ENCODE measurements at places on chromosomes 7 and 10. TPM values are rescaled to one million over a fixed set of nuclear protein-coding genes. Genes with fewer than 3 reads are reported as not detected.

Gene TBC1D12
- 0.25 TPM for total RNA-seq

DNA sequence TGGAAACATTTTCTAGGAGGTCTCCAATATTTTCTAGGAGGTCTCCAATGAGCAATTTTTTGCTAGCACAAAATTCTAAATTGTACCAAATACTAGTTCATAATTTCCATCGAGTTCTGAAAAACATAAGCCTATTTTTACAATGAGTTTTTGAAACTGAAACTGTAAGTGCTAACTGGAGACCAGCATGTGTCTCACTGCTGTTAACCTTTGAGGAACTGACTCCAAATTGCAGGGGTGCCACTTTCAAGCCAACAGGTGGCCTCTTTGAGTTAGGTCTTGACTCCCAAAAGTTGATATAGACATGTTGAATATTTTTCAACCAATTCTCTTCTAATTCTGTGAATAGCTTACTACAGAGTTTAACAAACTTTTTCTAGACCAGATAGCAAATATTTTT is 58.8 kb downstream of the CAV1 start:
- peak; percentile 51 for DNase-seq

GRCh38 chr10:99045671-99046070 is 190.0 kb downstream of the HPSE2 start:
- no peak for DNase-seq

Gene MINDY4
- total RNA-seq: 1.2 TPM

DNA sequence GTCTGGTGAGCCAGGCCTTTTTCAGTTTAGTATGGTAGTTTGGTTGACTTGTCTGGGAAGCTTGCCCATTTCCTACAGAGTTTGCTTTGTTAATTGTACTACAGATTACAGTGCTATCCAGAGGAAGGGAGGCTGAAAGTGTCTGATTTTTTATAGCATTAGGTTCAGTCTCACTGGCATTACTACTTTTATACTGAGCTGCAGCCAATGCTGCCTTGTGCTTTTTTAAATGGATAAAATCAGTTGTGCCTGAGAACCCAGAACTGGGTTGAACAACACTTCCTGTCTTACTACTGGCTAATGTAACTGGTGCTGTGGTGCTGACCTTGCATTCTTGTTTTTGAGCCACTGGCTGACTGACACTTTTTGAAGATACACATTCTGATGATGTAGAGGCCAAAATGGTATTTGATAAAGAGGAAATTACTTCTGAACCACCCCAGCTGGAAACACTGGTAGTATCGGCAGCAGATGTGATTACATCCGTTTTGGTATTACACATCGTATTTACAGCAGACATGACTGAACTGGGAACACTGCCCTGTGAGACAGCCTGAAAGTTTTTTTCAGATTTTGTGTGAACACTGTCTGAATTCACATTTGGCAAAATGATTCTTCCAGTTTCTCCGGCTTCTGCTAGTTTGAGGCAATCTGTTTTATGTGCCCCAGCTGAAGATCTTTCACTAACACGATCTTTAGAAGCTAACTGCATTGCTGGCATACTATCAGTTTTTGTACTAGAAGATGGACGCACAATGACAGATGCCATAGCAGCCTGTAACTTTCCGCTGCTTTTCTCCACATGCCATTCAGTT is 74.1 kb downstream of the NRBF2 start:
- no peak for DNase-seq

GRCh38 chr10:13078912-13079775 is 20.8 kb upstream of the OPTN start:
- no peak for DNase-seq

- no peak for DNase-seq
Measured at GRCh38 chr7:72038022-72038732, 374.0 kb downstream of the CALN1 start.

Gene FXYD4
- not detected for total RNA-seq

- DNase-seq: no peak
Measured at GRCh38 chr7:78080811-78081210, 282.2 kb downstream of the PHTF2 start.

Gene ODAD2
- 0.22 TPM for total RNA-seq

Gene PIK3AP1
- 1.6 TPM for total RNA-seq

- DNase-seq: no peak
Measured at GRCh38 chr7:96151889-96152288, 170.0 kb downstream of the SLC25A13 start.

GRCh38 chr7:32502728-32503127 is 7.4 kb downstream of the AVL9 start:
- peak; percentile 27 for DNase-seq

Gene CFAP70
- total RNA-seq: 0.31 TPM

Gene SLC18A2
- total RNA-seq: not detected

Gene MYL10
- total RNA-seq: not detected

DNA sequence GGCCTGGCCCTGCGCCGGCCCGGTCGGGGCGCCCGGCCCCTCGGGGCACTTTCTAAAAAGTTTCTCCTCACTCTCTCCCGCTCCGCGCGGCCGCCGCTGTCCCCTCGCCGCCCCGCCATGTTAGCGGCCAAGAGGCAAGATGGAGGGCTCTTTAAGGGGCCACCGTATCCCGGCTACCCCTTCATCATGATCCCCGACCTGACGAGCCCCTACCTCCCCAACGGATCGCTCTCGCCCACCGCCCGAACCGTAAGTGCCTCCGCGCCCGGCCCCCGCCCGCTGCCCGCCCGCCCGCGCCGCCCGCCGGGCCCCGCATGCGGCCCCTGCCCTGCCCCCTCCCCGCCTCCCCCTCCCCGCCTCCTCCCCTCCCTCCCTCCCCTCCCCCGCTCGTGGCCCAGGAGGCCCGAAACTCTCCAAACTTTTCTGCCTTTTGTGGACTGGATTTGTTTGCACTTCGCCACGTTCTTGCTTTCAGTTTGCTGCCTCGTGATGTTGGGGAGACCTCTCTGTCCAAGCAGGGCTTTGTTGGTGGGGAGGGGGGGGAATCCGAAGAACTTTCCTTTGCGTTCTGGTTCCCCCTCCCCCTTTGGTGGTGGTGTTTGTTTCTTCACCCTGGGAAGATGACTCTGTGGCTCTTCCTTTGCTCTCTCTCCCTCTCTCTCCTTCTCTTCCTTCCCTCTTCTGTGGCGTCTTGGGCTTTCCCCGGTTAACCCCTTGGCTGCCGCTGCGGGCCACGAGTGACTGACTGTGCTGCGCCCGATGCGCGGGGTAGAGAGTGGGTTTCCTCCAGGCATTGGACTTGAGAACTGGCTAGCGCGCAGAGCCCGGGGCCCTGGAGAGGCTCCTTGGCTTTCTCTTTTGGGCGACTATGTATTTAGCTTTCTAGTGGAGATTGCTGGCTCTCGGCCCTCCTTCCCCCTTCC is 1.6 kb downstream of the TCF7L2 start:
- peak; percentile 69 for DNase-seq

- no peak for DNase-seq
Measured at GRCh38 chr7:47951374-47951773, 3.1 kb upstream of the PKD1L1 start.

- DNase-seq: no peak
Measured at GRCh38 chr7:125529249-125529648, 599.6 kb upstream of the POT1 start.

GRCh38 chr10:137606-138005 is 2.4 kb downstream of the ZMYND11 start:
- no peak for DNase-seq

DNA sequence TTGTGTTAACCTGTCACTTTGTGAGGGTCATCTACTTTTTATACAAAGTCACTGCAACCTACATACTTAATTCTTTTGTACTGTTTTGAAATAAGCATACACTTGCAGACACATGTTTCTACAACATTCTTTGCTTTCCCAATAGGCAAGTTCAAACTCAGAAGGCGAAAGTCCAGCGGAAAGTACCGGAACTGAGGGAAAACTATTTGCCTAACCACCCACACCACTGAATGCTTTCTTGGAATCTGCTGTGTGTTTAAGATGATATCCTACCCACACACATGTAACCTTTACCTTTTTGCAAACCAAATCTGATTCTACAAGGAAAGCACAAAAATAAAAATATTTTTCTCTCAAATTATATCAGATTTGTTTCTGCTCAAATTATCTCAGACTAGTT is 139.4 kb upstream of the AGR3 start:
- DNase-seq: no peak

DNA sequence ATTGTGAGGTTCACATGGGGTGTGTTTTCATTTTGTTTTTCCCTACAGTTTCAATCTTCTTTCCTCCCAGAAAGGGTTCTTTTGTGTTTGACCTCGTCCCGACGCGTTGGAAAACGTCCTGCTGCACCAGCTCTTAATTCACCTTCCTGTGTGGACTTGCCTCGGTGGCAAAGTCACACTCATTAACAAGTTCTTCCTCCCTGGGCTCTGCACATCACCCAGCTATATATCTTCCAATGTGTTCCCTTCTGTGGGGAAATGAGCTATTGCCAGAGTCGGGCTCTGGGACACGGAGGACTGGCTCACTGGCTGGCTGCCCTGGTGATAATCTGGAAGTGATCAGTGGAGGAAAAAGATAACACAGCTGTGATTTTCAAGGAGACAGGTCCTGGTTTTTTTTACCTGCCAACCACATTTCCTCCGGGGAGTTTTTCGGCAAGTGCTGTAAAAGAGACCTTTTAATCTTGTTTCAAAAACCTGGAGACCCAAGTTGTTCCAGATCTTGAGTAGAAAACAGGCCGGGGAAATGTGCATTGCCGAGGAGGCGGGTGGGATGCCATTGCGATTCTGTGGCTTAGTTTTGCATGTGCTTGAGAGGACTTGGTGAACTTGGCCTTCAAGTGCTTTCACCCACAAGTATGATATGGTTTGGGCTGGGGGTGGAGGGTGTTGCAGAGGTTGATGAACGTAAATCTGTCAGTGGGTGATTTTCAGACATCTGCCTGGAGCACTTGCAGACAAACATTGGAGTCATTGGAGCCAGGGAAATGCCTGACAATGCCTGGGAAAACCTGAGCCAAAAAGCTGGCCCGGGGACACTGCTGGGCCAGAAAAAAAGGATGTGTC is 96.5 kb upstream of the CREB5 start:
- no peak for DNase-seq

Gene SORCS3
- total RNA-seq: not detected

DNA sequence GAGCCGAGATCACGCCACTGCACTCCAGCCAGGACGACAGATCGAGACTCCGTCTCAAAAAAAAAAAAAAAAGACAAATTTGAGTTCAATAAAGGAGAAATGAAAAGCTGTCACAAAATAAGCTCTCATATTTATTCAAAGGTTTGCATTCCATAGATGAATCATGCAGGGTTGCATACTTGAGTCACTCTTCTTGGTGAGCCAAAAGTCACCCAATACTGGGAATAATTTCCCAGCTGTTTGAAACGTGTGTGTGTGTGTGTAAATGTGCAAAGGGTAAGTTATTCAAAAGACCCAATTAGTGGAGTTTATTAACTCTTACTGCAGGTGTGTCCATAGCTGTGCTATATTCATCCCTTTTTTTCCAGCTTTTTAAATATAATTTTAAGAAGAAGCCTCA is 297.7 kb downstream of the CCDC3 start:
- no peak for DNase-seq

DNA sequence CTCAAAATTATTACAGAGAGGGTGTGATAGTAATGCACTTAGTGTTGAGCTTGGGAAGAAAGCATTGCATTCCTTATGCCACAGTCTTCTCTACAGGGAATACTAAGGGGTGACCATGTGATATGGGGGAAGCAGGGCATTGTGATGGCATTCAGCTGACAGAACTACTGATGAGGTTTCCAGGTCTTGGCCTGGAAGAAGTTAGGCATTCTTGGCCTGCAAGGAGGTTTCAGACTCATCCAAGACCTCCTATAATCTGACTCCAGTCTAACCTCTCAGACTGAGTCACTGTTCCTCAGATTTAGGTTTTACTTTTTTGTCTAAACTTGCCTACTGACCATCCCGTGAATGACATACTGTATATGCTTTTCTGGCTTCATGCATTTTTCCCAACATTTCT is 7.9 kb downstream of the STMP1 start:
- no peak for DNase-seq

DNA sequence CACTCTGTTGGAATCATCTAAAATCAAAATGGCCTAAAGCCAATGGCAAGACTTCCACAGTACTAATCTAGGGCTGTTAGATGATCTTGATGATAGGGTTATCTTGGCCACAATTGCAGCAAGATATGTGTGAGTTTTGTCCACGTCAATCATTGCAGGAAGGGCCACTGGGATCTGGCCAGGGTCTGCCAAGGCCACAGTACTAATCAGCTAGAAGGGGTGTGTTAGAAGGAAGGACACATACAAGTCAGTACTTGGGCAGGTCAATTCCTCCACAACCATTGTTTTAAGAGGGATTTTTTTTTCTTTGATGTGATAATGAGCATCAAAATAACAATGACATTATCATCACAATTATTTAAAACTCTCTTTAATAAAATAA is 1.6 kb downstream of the LMOD2 start:
- DNase-seq: no peak

- DNase-seq: no peak
Measured at GRCh38 chr10:86153751-86154150, 212.8 kb downstream of the GRID1 start.

Gene PPP1R17
- total RNA-seq: not detected

DNA sequence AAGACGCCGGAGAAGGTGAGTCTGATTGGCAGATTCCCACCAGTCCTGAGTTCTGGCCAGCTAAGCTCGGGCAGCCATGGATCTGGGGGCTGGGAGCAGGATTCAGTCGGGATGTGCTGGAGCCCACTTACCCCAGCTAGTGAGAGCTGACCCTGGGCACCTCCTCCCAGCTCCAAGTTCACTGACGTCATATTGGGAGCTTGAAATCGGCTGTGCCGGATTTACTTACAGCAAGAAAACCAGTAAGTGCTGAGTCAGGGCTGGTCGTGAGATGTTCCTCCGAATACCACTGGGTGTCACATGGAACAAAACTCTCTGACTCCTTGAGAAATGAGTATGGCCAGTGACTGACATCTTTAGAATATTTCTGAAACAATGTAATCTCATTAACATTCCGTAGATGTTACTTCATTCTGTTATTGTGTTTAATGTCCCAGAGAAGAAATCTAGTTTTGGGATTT is 621.2 kb downstream of the SDK1 start:
- DNase-seq: peak; percentile 8

- no peak for DNase-seq
Measured at GRCh38 chr10:98268694-98269431, 869 bp upstream of the LOXL4 start.

Gene MXI1
- total RNA-seq: 27.5 TPM

DNA sequence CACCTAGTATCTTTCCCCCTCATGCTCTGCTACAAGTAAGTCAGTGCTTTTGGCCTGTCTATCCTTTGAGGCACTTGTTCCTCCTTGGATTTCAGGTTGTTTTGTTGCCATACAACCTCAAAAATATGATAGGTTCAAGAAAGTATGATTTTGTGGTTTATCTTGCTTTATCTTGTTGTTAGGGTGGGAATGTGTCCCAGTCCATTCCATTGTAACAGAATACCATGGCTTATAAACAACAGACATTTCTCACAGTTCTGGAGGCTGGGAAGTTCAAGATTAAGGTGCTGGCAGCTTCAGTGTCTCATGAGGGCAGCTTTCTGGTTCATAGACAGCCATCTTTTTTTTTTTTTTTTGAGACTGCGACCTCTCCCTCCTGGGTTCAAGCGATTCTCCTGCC is 72.1 kb downstream of the TMEM270 start:
- DNase-seq: no peak
